ENCODE measurements at places on chromosomes 13 and 19.

DNA sequence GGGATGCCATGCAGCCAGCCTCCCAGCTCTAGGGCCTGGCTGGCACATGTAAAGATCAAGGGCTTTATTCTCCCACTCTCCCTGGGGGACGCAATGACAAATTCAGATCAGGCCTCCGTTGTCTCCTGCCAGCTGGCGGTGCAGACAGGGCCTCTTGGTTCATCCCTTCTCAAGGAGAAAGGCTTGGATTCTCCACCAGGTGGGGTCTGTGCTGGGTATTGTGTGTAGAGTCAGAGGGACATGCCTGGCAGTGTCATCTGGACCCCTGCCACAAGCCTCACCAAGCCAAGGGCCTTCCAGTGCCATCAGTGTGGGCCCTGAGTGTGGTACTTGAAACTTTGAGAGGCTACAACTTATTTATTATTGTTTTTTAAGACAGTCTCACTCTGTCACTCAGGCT is 8.4 kb upstream of the PTPRS start:
- no peak for DNase-seq

- peak; percentile 22 for DNase-seq
Observed at GRCh38 chr13:109747524-109747923, 38.9 kb downstream of the IRS2 start.

GRCh38 chr19:47172666-47173455 is 42.2 kb downstream of the SAE1 start:
- no peak for DNase-seq

DNA sequence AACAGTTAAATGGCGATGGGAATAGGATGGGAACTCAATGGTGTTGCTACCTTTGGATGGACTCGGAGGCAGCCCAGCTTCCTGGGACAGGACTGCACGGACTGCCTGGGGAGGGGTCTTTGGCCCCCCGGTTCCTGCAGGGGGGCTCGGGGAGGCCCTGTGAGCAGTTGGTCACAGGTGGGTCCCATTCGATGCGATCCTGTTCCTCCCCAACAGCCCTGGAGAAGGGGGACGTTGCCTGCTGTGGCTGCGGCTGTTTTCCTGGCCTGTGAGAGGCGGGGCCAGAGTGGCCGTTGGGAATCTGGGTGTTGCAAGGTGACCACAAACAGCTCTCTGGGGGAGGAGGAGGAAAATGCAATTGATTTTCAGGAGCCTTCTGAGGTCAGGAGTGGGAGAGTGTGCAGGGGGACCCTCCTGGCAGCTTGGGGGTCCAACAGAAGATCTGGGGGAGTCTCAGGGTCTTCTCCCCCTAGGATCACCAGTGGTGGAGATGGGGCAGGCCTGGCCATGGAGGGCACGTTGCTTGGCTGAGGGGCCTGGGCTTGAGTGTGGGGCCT is 1.9 kb upstream of the PLPPR3 start:
- DNase-seq = no peak

DNA sequence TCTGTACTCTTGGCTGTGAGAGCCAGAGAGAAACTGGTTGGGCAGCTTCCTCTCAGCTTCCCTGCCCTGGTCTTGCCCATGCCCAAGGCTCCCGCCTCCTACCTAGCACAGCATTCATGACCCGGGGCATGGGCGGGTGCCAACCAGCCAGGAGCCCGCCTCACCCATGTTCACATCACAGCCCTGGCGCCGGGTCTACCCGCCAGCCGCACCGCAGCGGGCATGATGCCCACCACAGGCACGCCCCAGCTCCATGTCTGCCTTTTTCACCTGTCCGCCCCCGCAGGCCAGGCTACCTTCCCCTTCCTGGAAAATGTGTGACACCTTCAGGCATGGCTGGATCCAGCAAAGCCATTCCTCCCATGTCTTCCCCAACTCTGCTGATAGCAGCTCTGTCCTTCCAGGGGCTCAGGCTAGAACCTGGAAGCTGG is 42.1 kb downstream of the PTPRS start:
- DNase-seq = no peak

- DNase-seq = peak; percentile 35
Observed at GRCh38 chr19:34416021-34416545, 11.9 kb downstream of the PDCD2L start.

DNA sequence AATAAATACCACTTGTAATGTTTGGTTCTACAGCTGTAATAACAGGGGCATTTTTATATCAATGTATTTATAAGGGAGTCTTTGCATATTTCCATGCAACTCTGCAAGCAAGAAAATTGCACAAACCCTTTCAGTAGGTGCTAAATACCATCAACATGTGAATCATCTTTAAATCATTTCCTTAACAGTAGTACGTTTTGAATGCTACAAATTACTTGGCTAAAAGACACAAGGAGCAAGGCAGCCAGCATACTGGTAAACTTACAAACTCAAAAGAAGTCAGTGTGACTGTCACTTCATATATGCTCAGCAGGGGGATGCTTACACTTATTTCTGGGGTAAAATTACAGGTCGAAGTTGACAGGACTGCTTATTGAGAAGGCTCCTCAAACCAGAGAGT is 402.4 kb downstream of the EFNB2 start:
- DNase-seq = peak; percentile 74

DNA sequence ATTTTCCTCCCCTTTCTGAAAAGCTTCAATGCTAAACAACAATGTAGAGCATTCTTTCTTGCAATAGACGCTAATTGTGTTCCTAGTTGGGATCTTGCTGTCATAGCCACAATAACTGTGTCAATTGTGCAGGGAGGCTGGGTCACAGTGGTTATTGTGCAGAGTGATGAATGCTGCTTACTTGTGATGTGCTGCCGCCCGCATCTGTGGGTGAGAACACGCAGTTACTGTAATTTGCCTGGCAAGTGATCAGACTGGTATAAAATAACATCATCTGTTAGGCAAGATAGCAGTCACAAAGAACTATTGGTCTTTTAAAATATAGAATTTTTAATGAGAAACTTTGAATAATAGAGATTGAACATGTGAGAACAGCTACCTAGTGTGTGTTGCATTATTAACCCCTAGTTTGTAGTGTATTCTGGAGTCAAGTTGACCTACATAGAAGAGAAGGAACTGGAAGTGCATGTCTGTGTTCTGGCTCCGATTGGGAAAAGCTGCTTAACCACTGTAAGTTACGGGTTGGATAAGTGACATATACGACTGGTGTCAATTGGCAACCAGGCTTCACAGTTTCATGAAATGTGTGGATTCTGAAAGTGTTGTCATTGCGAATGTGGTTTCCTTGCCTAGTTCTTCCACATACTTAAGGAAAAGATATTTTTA is 43.6 kb downstream of the SLAIN1 start:
- no peak for DNase-seq

- DNase-seq = peak; percentile 96
Observed at GRCh38 chr19:751501-752341, 809 bp downstream of the MISP start.

DNA sequence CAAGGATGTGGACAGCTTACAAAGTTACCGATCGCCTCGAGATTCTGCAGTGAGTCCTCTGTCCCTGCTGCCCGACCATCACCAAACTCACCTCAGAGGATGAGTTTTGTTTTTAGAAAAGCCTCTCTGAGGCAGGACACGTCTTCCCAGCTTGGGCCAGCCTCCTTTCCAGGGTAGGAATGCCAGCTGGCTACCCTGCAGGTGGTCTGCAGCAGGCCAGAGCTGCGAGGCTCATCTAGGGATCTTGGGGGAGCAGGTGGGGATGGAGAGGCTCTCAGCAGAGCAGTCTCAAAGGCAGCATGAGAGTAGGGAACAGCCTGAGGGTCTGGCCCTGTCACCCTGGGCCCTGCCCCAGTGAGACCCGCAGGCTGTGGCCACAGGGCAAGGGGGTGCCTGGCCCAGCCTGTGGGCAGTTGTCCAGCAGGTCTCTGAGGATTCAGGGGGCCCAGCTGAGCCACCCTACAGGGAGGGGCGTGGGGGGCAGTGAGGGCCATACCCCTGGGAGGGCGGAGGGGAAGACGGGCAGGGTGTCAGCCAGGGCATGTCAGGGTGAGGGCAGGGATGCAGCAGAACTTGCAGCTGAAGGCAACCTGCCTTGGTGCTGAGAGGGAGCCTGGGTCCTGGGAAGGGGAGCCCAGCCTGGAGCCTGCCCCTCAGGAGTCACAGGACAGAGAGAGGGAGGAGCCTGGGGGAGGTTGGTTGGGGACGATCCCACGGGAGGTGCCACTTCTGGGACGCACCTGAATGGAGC is 57.3 kb upstream of the TPM4 start:
- no peak for DNase-seq

- peak; percentile 4 for DNase-seq
Observed at GRCh38 chr13:46468570-46469463, 81.8 kb upstream of the RUBCNL start.

GRCh38 chr13:110387451-110388107 is 80.5 kb downstream of the COL4A2 start:
- peak; percentile 59 for DNase-seq

GRCh38 chr19:36916991-36917390 is 859 bp downstream of the ZNF568 start:
- peak; percentile 43 for DNase-seq

GRCh38 chr13:22061371-22061805 is 390.5 kb downstream of the FGF9 start:
- no peak for DNase-seq
